Suppressor macrophage (primary cell): ENCODE measurements at places on chromosomes 6 and 20.

GRCh38 chr20:57840066-57840465, 130.3 kb upstream of the PMEPA1 start:
- no peak for DNase-seq

DNA sequence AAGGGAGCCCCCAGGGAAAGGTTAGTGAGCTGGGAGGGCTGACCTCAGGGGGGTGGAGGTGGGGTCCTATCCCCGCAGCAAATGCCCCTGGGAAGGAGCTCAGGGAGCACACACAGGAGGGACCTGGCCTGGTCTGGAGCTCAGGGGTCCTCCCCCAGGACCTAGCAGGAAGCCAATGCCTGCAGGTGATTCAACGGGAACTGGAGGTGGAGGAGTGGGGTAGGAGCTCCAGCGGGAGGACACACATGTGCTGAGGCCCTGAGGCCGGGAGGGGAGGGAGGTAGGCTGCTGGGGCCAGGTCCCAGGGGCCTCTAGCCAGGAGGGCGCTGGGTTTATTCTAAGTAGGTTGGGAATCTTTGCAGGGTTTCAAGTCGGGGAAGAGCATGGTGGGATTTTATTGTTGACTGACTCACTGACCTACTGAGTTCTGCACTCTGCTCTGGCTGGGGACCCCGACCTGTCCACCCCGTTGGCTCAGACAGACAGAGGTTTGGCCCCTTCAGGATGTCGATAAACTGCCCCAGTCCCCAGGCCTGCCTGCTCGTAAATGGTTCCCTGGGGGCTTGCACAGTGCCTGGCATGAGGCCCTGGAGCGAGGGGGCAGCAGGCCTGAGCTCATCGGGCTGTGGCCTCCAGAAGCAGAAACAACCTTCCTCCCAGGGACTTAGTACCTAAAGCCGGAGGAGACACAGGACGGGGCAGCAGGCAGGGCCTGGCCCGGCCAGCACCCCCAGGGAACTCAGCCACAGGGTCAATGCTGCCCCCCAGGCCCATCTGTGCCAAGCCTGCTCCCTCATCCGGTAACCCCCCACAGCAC, 62.3 kb downstream of the RIPOR3 start:
- no peak for DNase-seq

GRCh38 chr6:140774080-140774505, 1358.6 kb upstream of the GJE1 start:
- DNase-seq = peak; percentile 1

DNA sequence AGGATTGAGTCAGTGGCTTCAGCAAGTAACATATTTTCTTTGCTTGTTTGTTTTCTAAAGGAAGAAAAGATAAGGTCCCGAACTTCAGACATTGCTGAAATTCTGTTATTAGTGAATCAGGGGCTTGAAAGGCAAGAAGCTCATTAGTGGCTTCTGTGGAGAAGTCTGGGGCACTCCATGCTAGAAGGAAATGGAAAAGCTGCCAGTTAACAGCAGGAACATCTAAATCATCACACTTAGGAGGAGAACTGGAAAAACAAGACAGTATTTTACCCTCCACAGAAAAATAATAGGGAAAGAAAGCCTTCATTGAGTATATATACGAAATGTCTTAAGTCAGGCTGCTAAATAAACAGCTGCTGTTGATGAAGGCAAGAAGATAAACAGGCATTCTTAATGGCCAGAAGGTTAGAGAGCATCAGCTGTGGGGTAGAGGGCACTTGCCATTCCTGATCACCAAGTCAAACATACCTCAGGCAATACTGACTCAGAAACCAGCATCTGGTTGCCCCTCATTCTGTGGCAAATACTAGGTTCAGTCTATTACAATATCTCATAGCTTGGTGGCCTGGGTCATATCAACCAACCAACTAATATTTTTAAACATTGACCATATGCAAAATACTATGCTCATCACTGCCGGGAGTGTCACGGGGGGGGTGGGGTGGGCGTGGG, 143.2 kb upstream of the TENT5A start:
- no peak for DNase-seq

GRCh38 chr20:62590309-62591121, 51.8 kb upstream of the SLCO4A1 start:
- DNase-seq = peak; percentile 45
